Head of caudate nucleus (tissue), 42 donors: ENCODE measurements at places on chromosomes 2 and 18.

GRCh38 chr2:160295519-160296207 is 95.6 kb upstream of the ITGB6 start:
- no peak for DNase-seq

GRCh38 chr2:233119123-233119522 is 59.0 kb downstream of the INPP5D start:
- DNase-seq, result no peak

- DNase-seq, result no peak
These were observed 89.5 kb upstream of the HNRNPA3 start for GRCh38 chr2:177123048-177123447.

DNA sequence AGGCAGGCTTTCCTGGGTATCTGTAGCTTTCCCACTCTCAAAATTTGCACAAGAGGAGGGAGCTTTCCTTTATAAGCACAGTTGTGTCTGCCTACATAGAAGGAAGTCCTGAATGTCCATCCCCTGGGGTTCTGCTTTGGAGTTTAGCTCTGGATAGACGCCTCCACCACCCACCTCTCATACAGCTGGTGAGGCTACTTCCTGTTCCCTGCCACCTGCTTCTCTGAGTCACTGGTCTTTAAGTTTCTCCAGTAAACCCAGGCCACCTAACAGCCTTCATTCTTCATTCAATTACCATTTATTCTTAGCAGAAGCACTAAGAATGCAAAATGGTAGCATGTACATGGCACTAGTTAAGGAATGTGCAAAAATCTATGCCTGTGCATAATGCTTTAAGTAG is 407.8 kb downstream of the CDH2 start:
- no peak for DNase-seq

DNA sequence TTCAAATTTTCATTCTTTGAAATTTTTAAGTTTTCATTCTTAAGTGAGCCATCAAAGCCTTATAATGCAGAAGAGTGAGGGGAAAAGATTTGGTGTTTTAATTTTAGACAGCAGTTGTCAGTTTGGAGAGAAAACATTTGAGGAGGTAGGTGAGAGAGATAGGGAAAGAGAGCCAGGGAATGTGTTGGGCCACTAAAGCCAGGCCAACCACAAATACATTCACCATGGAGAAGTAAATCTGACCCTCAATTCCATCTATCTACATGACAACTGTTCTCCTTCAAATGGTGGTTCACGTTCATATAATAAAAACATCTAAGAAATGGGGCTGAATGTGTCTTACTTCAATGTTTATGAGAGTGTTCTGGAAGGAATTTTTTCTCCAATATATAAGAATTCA is 553.0 kb upstream of the SYT4 start:
- DNase-seq, result no peak

DNA sequence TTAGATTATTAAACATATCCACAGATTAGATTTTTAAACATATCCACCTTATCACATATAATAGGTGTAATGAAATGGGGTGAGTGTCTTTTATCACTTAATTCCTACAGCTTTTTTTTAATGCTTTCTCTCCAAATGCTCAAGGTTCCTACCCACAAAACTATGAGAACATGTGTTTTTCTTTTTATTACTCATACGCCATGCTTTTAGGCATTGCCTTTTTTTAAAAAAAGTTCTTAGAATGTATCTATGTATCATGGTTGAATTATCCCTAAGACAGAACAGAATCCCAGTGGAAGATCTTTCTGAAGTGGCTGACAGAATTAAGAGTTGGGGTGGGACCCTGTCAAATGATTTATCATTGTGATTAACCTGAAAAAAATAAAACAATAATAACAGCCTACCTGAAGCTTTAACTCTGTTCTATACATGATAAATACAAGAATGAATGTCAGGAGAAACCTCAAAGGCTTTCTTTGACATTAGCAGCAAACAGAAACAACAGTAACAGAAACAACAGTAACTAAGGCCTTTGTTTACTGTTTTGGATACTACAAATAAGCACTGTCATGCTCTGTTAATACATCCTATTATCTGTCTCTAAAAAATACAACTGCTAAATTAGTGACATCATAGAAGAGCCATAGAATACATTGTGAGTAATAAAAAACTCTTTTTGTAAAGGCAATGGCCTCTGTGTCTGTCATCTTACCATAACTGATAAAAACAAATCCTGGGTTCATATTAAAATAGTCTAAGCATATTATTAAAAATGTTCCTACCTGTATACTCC is 4.1 kb upstream of the ZNF397 start:
- DNase-seq, result no peak

DNA sequence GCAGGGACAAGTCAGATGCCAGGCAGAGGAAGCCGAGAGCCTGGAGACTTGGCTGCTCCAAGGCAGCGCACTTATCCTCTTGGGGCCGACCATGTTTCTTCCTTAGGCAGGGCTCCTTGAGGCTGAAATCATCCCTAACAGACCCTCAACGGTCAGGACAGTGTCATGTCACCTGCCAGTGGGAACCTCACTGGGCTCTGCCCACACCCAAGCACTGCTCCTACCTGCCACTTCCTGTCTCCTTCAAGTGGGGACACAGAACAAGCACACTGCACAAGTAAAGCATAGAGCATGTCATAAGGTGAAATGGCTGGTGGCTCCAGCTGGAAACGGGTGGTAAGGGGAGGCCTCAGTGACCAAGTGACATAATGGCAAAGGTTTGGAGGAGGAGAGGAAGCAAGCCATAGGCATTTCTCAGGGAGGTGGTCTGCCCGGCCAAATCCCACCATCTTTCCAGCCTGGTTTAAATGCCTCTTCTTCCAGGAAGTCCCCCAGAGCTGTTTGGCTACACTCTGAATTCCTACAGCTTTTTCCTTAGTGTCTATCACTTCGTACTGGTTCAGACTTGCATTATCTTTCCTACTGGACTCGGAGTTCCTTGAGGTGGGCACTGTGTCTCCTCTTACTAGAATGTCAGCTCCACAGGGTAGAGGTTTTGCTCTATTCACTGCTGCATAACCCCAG is 7.3 kb upstream of the ATOH8 start:
- no peak for DNase-seq

DNA sequence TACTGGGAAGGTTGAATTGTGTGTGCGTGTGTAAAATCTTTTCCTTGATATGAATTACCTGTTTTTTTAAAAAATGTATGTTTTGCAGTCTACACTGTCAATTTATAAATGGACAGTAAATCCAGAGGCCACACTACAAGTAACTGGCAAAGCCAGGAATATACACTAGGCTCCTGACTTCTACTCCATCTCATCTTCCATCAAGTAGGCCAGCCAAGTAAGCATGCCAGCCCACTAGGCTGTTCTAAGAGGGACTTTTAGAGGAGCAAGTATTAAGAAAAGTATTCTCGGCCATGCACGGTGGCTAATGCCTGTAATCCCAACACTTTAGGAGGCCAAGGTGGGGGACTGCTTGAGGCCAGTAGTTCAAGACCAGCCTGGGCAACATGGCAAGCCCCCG is 13.0 kb upstream of the METAP1D start:
- no peak for DNase-seq

- DNase-seq, result no peak
These were observed 58.1 kb upstream of the RALBP1 start for GRCh38 chr18:9417073-9417851.

GRCh38 chr2:213098612-213099011 is 52.8 kb downstream of the IKZF2 start:
- no peak for DNase-seq

DNA sequence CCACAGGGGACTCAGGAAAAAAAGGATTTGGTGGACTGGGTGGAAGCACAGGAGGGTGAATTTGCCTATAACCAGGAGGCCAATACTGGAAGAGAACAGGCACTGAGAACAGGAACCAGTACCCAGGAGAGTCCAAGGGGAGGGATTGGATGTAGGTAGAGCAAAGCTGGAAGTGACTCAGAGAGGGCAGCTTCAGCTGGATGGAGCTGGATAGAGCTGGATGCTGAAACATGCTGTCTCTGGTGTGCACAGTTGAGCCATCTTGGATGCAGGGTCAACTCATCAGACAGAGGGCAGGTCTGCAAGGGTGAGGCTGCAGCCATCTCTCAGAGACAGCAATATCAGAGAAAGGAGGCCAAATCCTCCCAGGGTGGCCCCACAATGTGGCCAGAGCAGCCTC is 134.0 kb downstream of the GALNT14 start:
- no peak for DNase-seq

DNA sequence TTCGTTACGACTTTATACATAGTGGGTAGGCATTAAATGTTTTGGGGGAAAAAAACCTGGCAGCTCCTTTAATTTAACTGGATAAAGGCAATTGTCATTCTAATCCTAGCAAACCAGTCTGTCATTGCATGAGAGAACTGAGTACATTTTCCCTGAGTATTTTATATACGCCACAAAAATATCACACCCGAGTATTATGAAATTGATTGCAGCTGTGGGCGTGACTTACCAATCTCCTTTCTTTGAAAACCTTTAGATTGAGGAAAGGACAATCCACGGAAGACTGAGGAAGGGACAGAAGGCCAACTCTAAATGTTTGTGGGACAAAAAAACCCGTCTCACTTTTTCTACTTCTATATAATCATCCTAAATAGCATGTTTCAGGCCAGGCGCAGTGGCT is 9.0 kb downstream of the TM4SF20 start:
- DNase-seq, result no peak

DNA sequence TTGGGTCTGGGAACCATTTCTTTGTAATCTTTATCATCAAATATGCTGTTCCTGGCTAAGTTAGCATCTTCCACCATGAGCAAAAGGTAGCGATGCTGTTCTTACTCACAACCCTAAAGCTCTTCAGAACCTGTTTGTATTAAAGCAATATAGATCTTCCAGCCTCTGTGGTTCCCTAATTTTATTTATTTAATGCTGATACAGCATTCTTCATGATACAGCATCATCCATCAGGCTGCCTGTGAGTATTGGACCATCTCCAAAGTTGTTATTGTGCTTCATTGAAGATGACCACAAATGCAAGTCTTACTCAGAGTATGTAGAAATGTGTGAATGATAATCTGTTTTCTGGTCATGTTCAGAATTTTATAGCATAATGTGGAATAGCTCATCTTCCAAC is 40.9 kb upstream of the CTLA4 start:
- DNase-seq, result no peak

DNA sequence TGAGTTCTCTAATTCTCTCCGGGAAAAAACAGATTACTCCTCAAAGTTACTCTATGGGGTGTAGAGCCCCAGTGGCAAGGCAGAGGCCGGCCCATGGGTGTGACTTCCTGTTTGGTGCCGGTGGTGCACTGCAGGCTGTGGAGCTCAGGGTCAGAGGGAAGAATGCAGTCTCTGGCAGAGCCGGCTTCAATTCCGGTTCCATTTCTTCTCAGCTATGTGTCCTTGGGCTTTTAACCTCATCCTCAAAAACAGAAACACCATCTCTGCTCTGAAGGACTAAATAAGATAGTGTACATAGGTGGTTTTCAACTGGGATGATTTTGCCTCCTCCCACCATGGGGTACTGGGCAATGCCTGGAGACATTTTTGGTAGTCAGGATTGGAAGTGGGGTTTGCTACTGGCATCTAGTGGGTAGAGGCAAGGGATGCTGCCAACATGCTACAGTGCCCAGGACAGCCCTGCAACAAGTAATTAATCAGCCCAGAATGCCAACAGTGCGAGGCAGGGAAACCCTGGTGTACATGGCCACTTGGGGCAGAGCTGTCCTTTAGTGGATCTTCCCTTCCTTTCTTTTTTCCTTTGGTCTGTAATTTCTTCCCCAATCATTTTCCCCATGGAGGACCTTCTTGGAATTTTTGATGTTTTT is 81.2 kb downstream of the INSIG2 start:
- DNase-seq, result no peak

GRCh38 chr2:76667821-76668271 is 854.3 kb downstream of the LRRTM4 start:
- no peak for DNase-seq

DNA sequence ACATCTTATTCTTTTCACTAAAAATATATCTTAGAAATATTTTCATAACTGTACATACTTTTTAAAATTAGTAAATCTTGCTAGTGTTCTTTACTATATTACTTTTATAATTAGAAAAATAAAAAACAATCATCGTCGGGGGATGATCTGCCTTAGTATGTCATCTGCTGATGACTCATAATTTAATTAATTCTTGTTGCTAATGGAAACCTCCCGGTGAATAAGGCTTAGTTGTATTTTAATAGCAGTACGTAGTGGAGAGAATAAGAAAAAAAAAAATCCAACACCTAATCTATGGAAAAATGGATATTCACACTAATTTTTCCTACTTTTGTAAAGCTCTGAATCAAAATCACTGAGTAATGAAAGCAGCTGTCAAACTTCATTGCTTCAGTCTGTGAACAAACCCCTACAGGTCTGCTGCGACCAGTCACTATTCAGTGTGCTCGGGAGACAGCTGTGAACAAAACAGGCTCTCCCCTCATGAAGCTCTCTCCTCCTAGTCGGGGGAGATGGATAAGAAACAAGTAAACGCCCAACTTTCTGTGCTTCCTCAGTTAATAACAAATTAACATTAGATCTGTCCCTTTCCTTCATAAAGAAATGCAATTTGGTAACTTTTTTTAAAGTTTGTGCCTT is 97.4 kb upstream of the UPP2 start:
- no peak for DNase-seq

- DNase-seq, result no peak
These were observed 544.7 kb downstream of the PARD3B start for GRCh38 chr2:205089958-205090357.

DNA sequence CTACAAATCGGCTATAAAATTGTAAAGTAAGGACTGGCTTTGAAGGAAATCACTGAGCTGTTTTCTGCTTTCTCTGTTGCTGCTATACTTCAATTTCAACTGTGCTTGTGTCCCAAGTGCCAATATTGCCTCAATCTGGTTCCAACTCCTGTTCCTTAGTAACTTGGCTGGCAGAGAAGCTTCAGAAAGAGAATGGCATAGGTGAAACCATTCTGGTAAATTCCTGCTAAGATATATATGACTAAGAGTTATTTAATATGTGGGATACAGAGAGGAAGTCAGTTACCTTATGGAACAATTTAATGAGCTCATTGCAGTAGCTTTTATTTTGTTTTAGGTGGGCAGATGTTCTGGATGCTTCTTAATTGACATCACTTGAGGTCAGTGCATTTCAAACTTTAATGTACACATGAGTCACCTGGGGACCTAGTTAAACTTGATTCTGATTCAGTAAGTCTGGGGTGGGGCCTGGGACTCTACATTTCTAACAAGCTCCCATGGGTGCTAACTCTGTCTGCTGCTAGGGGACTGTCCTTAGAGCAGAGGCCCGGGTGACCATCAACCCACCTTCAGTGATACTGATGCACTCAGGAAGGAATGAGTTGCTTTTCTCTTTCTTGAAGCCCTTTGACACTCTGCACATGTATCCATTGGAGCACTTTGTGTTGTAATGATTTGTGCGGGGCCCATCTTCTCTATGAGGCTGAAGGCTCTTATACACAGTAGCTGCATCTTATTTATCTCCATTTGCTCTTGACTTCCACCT is 47.6 kb downstream of the LIPG start:
- no peak for DNase-seq
